ENCODE measurements at places on chromosomes 7 and 10.
A peak's percentile ranks its signal among the peaks of the same experiment; 100 is the strongest.

DNA sequence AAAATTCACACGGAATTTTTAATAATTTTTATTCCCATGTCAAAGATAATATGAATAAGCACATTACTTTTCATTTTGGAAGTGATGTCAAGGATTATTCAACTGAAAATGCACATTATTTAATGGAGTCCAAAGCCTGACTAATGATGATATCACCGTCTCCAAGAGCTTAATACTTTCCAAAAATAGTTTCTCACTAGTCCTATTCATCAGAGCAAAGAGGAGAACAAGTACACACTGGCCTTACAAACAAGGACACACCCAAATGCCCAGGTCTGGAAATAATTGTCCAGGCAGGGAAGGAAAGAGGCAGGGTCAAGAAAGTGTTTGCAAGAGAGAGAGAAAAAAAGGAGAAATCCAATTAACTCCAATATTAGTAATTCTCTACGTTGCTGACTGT is 216.8 kb upstream of the CCDC6 start:
- no peak for DNase-seq

DNA sequence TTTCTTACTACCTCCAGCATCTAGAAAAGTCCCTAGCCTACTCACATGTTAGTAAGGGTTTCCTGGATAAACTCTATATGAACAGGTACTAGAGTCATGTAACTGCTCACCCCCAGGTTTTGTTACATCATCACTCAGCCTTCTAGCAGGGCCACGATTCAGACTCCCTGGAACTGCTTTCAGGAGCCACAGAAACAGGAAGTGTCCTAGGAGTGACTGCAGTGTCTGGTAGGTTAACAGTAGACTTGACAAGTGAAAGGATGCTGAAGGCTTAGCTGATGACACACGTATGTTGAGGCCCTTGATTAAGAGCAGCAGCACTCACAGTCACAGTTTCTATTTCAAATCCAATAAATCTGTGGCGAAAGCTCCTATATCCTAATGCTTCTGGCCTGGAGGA is 101.2 kb downstream of the DNMBP start:
- DNase-seq = no peak

- peak; percentile 40 for DNase-seq
These were observed 298.2 kb downstream of the SORCS1 start for GRCh38 chr10:106866244-106866845.

DNA sequence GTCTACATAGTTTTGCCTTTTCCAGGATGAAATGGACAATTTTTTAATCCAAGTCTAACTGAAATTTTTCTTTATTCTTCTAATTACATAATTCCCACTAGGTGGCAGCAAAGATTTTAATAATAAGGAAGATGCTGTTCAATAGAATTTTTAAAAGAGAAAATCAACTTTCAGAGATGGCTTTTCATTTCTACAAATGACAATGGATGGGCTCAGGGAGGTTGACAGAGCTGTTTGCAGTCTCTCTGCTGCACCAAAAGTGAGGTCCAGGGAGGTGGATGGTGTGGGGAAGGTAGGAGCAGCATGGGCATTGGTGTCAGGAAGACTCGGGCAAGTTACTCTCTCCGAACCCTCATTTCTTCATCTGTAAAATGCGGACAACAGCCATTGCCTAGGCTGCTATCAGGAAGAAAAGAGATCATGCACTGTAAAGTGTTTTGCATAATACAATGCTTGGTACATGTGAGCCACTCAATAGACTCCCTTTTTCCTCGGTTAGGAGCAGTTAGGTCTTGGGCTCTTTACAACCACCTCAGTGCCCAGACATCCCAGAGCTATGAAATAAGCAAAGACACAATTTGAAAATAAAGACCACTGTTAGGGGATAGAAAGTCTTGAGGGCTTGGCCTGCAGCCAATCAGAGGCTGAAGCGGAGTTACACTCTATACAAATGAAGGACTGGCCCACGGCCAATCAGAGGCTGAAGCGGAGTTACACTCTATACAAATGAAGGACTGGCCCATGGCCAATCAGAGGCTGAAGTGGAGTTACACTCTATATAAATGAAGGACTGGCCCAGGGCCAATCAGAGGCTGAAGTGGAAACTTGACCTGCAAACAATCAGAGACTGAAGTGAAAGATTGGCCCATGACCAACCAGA is 107.1 kb downstream of the ABLIM1 start:
- DNase-seq = no peak

DNA sequence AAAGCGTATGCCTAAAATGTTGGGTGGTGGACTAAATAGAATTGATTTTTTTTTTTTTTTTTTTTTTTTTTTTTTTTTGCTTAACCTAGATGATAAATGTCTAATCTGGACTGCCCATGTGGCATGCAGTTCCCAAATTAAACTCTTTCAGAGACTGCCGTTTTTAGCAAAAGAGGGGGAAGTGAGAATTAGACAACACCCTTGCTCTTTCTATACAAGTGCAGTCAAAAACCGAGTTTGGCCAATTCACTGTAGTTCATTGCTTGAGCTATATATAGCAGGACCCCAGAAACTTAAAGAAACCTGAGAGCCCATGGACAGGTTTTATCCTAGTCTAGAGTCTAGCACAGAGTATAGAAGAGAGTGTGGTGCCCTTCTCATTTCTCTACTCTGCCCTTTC is 141.9 kb downstream of the GRM3 start:
- no peak for DNase-seq

GRCh38 chr10:24561453-24561852 is 162.2 kb downstream of the ARHGAP21 start:
- DNase-seq = no peak

- DNase-seq = peak; percentile 77
These were observed 25.8 kb downstream of the TES start for GRCh38 chr7:116236020-116236630.

DNA sequence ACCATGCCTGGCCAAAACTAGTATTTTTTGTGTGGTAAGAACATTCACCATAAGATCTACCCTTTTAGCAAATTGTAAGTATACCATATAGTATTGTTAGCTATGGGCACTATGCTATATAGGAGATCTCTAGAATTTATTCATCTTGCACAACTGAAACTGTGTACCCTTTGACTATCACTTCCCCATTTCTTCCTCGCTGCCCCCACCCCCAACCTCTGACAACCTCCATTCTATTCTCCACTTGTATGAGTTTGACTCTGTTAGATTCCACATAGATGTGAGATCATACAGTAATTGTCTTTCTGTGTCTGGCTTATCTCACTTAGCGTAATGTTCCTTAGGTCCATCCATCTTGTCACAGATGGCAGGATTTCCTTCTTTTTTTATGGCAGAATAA is 3.6 kb downstream of the CASP7 start:
- no peak for DNase-seq

DNA sequence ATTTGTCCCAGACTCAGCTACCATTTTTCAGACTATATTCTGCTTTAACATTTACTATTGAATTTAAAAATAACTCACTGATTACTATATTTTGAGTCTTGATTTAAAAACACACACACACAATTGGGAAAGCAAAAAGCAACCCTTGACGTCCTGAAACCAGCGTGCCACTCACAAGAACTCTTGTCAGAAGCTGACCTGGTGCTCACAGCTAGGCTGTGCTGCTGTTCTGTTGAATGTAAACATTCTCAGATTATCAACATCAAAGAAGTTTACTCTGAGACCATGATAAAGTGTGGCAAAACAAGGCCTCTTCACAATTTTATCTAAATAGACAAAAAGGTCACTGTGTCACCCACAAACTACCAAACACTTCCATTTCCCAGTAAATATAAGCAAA is 62.6 kb upstream of the CACNA2D1 start:
- no peak for DNase-seq

- DNase-seq = peak; percentile 83
These were observed 651 bp upstream of the SKAP2 start for GRCh38 chr7:26865094-26865388.

- DNase-seq = no peak
These were observed 94.2 kb downstream of the NRP1 start for GRCh38 chr10:33240258-33240657.

- no peak for DNase-seq
These were observed 81.7 kb downstream of the CSTF2T start for GRCh38 chr10:51617576-51618235.

DNA sequence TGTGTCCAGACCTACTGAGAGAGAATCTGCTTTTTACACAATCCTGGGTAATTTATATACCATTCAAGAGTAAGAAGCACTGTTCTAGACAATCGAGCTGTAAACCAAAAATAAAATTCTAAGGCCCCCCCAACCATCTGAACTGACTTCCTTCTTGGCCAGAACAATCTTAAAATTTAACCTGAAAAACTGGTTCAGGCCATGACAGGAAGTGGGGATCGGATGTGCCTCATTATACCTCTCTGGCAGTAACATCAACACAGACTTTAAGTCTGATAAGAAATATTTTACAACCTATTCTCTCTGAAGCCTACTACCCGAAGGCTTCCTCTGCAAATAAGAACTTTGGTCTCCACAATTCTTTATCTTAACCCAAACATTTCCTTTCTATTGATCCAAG is 75.2 kb upstream of the KIF5B start:
- no peak for DNase-seq

GRCh38 chr7:148159331-148159730 is 431.2 kb upstream of the C7orf33 start:
- DNase-seq = no peak

- no peak for DNase-seq
These were observed 25.0 kb upstream of the SYCE1 start for GRCh38 chr10:133590226-133590969.

- DNase-seq = peak; percentile 66
These were observed 123.4 kb downstream of the NT5C2 start for GRCh38 chr10:103069453-103070331.

GRCh38 chr7:34488766-34489165 is 169.3 kb upstream of the NPSR1 start:
- no peak for DNase-seq

GRCh38 chr10:114779803-114780576 is 41.6 kb upstream of the FHIP2A start:
- DNase-seq = peak; percentile 37

DNA sequence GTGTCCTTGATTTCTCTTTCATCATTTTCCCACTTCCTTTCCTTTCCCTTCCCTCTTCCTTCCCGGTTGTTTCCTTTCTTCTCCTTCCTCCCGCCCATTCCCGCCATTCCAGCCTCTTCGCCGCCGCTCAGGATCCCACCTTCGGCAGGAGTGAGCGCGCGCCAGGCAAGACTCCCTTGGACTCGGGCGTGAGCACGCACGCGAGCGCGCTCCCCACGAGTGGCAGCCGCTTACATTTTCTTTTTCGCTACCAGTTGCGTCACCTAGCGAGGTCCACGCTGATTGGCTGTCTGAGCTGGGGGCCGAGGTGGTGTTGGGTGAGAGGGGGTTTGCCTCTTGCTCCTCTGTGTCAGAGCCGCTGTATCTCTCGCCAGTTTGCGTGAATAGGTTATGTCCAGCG is 11.8 kb downstream of the ZAN start:
- peak; percentile 31 for DNase-seq

DNA sequence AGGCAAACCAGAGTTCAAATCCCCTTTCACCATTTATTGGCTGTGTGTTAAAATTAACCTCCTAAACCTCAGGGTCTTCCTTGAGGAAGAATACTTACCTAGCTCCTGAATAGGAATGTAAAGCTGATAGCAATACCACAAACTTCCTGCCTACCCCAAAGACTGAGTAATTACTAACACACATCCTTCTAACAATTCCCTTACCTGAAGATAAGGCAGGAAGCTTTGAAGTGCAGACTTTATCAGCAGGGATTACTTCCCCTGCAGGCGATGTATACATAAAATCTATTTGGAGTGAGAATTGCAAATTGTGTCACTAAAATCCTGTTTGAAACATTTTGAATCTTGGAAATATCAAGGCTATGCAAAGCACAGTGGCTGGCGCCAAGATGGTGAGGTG is 21.2 kb downstream of the EVX1 start:
- DNase-seq = no peak

DNA sequence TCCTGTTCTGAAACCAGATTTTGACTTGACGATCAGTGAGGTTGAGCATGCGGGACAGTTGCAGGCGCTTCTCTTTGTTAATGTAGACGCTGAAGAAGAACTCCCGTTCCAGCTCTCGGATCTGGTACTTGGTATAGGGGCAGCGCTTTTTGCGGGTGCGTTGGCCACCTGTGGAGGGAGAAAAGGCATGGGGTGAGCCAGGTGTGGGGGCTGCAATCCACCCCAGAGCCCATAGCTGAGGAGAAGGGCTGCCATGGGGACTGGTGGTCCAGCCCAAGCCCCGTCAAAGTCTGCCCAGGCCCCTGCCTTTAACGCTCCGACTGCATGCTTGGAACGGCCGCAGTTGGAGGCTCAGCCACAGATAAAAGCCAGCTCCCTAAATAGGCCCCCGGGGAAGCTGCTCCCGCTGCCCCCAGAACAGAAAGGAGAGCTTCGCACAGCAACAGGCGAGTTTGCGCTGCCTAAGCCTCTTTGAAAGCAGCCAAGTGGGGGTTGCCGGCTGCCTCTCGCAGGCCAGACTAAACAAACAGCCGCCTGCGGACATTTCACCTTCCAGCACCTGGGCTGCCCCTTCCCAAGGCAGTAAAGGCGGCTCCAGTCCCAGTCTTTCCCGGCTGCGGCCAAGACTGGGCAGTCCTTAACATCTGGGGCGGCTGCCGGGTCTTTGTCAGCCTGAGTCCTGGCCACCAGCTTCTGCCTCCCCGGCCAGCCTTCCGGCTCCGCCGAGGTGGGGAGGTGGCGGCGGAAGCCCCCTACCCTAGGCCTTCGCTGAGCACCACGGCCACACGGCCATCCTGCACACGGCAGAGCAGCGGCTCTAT is 2.0 kb downstream of the HOXA11 start:
- DNase-seq = no peak

GRCh38 chr10:118958984-118959925 is 70.3 kb upstream of the NANOS1 start:
- DNase-seq = peak; percentile 88

GRCh38 chr10:80522756-80523363 is 14.8 kb upstream of the SH2D4B start:
- DNase-seq = no peak

DNA sequence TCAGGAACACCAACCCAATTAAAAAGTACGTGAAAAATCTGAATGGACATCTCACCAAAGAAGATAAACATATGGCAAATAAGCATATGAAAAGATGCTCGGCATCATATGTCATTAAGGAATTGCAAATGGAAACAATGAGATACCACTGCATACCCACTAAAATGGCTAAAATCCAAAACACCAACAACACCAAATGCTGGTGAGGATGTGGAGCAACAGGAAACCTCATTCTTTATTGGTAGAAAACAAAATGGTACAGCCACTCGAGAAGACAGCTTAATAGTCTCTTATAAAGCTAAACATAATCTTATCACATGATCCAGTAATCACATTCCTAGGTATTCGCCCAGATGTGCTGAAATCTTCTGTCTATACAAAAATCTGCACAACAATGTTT is 13.1 kb downstream of the RSU1 start:
- no peak for DNase-seq

GRCh38 chr10:29100505-29100904 is 188.4 kb upstream of the LYZL1 start:
- no peak for DNase-seq

DNA sequence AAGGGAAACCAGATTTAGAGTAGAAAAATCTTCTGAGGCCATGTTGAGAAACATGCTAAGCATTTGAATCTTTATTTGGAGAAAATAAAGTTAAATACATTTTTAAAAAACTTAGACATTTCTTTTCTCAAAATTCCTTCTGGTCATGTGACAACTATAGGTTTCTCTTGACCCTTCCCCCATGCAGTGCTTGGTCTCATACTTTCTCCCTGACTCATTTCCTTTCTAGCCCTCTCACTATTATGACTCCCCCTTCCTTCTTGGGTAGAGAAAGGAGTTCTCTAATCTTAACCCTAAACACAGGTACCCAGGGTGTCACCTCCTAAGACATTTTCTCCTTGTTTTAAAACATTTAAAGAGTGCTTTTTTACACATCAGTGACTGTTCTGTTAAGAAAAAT is 179.5 kb upstream of the TMEM106B start:
- DNase-seq = no peak
